Activated B cell treated with CpG ODN at 0.5 μM for 24 hours (primary cell): ENCODE measurements at places on chromosomes 16 and 17. TPM values are rescaled to one million over a fixed set of nuclear protein-coding genes. Genes with fewer than 3 reads are reported as not detected.

DNA sequence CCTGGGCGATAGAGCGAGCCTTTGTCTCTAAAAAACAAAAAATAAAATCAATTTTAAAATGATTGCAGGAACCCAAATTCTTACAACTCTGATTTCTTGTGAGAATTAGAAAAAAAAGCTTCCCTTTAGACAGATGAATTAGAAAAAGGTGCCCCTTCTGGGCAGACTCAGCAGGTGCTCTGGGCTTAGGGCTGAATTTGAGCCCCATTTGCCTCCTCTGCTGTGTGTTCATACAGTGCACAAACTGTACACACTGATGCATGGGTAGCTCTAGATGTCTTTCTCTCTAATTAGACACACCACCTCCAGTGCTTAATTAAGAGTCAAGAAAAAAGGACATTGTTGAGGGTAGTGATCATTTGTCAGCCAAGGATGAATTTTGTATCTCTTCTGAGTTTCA lies 38.5 kb upstream of the NOL11 start:
- H3K4me3 ChIP-seq, result peak overlapping the region; percentile 55
- peaks cover 28% of the 10 kb centered on the region for H3K4me1 ChIP-seq
- peak overlapping the region; percentile 79 for H3K27ac ChIP-seq
- no peaks in the 10 kb centered on the region for H3K27me3 ChIP-seq
- H3K36me3 ChIP-seq, result no peaks in the 10 kb centered on the region

- peaks cover 29% of the 10 kb centered on the region for H3K27me3 ChIP-seq
- no peak overlapping the region for H3K4me3 ChIP-seq
- DNase-seq, result no peak
Measured at GRCh38 chr17:57918017-57918895, 37.0 kb downstream of the CUEDC1 start.

- no peak overlapping the region for H3K4me3 ChIP-seq
- no peaks in the 10 kb centered on the region for H3K27me3 ChIP-seq
- DNase-seq, result no peak
- H3K27ac ChIP-seq, result no peak overlapping the region
Measured at GRCh38 chr17:79003661-79004411, 5.7 kb downstream of the CANT1 start.

- H3K4me1 ChIP-seq, result no peaks in the 10 kb centered on the region
- H3K4me3 ChIP-seq, result no peak overlapping the region
- DNase-seq, result no peak
- H3K27ac ChIP-seq, result no peak overlapping the region
Measured at GRCh38 chr17:9170853-9171252, 149.5 kb downstream of the NTN1 start.

DNA sequence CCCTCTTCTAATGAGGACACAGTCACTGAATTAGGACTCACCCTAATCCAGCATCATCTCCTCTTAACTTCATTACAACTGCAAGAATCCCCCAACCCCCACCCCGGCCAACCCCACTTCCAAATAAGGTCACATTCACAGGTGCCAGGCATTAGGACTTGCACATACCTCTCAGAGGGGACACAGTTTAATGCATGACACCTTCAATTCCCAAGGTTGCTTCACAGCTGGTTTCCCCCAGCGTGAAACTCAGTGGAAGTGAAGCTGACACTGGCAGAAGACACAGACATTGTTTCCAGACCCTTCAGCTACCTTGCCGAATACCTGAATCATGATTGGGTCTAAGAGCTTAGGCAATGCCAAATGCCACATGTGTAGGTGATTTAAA lies 217.0 kb upstream of the DYNLRB2 start:
- no peak overlapping the region for H3K27ac ChIP-seq
- DNase-seq, result no peak
- H3K4me3 ChIP-seq, result no peak overlapping the region
- H3K27me3 ChIP-seq, result peaks cover 13% of the 10 kb centered on the region
- no peaks in the 10 kb centered on the region for H3K36me3 ChIP-seq

DNA sequence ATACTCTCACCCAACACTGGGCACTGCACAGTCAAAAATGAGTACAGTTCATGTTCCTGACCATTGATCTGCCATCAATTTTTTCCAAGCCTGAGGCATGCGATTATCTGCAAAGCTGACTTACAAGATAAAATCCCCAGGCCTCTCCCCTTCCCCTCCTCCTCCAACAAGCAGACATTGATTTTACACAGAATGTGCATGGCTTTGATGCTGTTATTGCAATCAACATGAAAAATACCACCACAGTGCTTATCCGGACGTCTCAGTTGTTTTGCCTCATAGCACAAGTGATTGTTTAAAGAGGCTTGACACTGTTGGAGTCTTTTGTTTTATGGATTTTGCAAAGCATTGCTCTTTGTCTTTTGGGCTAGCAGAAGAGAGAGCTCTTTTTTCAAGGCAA lies 163.8 kb downstream of the TOX3 start:
- H3K27ac ChIP-seq, result no peak overlapping the region
- no peaks in the 10 kb centered on the region for H3K4me1 ChIP-seq
- no peak for DNase-seq
- no peak overlapping the region for H3K4me3 ChIP-seq

GRCh38 chr17:74325743-74326379 lies at the start of gene KIF19:
Gene KIF19, plus strand, starts transcription at chr17:74326226. Its CDS starts 124 bp downstream, at chr17:74326350.
- peaks cover 47% of the 10 kb centered on the region for H3K27me3 ChIP-seq
- no peak within 1 kb of the TSS for H3K4me3 ChIP-seq
- H3K36me3 ChIP-seq, result no peaks in the 10 kb centered on the region
- no peak within 1 kb of the TSS for H3K27ac ChIP-seq
- DNase-seq, result no peak

- H3K27me3 ChIP-seq, result no peaks in the 10 kb centered on the region
- no peak overlapping the region for H3K27ac ChIP-seq
- no peaks in the 10 kb centered on the region for H3K4me1 ChIP-seq
- peaks cover 75% of the 10 kb centered on the region for H3K36me3 ChIP-seq
- DNase-seq, result no peak
Measured at GRCh38 chr17:1005361-1005946, 8.5 kb downstream of the TIMM22 start.

GRCh38 chr17:68801335-68802247 lies 153.6 kb downstream of the ABCA8 start:
- H3K36me3 ChIP-seq, result no peaks in the 10 kb centered on the region
- peaks cover 3% of the 10 kb centered on the region for H3K27me3 ChIP-seq
- DNase-seq, result no peak

DNA sequence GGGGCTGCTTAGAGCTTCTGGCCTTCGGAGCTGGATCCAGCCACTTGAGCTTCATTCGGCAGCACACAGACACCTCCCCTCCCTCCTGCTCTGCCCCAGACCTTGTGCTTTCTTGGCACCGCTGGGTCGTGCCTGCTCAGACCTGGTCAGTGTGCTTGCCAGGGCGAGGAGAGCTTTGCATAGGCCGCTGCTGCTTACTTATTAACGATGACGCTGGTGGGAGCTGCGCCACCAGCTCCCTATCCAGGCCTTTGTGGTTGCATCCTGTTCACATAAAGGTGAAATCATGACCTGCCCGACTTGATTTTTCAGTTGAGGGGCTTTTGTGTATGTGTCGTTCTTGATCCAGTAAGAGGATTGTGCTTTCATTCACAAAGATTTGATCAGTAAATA lies 101.1 kb downstream of the MSI2 start:
- H3K4me3 ChIP-seq, result peak overlapping the region; percentile 74
- peaks cover 7% of the 10 kb centered on the region for H3K36me3 ChIP-seq
- no peak for DNase-seq

GRCh38 chr16:88686062-88686438 lies 257 bp downstream of the SNAI3 start:
- H3K36me3 ChIP-seq, result no peaks in the 10 kb centered on the region
- no peaks in the 10 kb centered on the region for H3K27me3 ChIP-seq
- peaks cover 48% of the 10 kb centered on the region for H3K4me1 ChIP-seq
- no peak for DNase-seq
- H3K27ac ChIP-seq, result no peak overlapping the region
- H3K4me3 ChIP-seq, result peak overlapping the region; percentile 83

DNA sequence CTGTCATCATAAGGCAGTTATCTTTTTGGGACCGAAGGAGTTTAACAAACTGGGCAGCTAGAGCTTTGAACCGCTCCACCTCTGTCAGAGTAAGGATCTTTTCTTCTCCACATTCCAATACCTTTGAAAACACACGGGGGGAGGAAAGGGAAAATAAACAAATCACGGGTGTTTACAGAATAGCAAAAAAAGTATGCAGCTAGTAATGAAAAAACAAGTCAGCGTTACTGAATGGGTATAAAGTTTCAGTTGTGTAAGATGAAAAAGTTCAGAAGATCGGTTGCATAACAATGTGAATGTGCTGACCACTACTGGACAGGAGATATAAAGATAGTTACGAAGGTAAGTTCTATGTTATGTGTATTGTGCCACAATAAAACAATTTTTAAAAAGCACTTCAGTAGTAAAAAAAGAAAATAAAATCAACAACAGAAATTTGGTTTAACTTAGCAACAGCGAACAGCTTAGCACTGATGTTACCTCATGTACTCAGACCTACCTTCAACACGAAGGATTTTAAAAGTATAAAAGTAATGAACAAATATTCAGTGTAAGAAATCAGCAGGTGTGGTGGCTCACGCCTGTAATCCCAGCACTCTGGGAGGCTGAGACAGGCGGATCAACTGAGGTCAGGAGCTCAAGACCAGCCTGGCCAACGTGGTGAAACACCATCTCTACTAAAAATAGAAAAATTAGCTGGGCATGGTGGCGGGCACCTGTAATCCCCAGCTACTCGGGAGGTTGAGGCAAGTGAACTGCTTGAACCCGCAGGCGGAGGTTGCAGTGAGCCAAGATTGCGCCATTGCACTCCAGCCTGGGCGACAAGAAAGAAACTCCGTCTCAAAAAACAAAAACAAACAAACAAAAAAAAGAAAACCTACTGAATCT lies 34.3 kb downstream of the MARF1 start:
- H3K27me3 ChIP-seq, result no peaks in the 10 kb centered on the region
- H3K36me3 ChIP-seq, result peaks cover 94% of the 10 kb centered on the region
- peak overlapping the region; percentile 41 for H3K27ac ChIP-seq

DNA sequence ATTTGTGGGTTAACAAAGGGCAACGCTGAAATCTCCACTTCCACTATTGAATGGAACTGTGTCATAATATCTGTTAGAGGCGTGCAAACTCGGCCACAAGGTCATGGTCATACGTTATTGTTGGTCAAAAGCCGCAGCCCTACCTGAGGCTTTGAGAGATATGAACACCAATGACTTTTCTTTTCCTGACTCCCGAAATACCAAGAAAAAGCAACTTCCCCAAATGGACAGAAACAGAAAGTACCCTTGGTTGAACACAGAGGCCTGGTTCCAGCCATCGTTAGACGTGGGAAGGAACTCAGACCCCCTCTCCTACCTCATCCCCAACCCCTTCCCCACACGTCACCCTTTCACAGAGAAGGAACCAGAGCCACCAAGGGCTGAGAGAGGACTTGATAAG lies 1.4 kb upstream of the PIK3R5 start:
- H3K36me3 ChIP-seq, result peaks cover 13% of the 10 kb centered on the region
- DNase-seq, result no peak
- peaks cover 48% of the 10 kb centered on the region for H3K4me1 ChIP-seq
- H3K4me3 ChIP-seq, result peak overlapping the region; percentile 88
- H3K27ac ChIP-seq, result peak overlapping the region; percentile 83

- DNase-seq, result no peak
- H3K27me3 ChIP-seq, result no peaks in the 10 kb centered on the region
- no peak overlapping the region for H3K4me3 ChIP-seq
- H3K4me1 ChIP-seq, result peaks cover 3% of the 10 kb centered on the region
Measured at GRCh38 chr17:66449418-66449977, 147.1 kb downstream of the PRKCA start.

GRCh38 chr16:68417711-68418301 lies 30.5 kb downstream of the SMPD3 start:
- peaks cover 30% of the 10 kb centered on the region for H3K4me1 ChIP-seq
- peak; percentile 29 for DNase-seq
- H3K4me3 ChIP-seq, result peak overlapping the region; percentile 76
- no peaks in the 10 kb centered on the region for H3K36me3 ChIP-seq

GRCh38 chr16:19883296-19883965 lies 1.2 kb downstream of the GPRC5B start:
- H3K36me3 ChIP-seq, result no peaks in the 10 kb centered on the region
- H3K4me3 ChIP-seq, result no peak overlapping the region
- peaks cover 27% of the 10 kb centered on the region for H3K4me1 ChIP-seq

GRCh38 chr16:29687755-29688154 lies 8.8 kb downstream of the QPRT start:
- no peak for DNase-seq
- H3K27me3 ChIP-seq, result no peaks in the 10 kb centered on the region
- peaks cover 17% of the 10 kb centered on the region for H3K4me1 ChIP-seq
- H3K36me3 ChIP-seq, result no peaks in the 10 kb centered on the region

GRCh38 chr16:21224800-21225199 lies 8.7 kb upstream of the ANKS4B start:
- DNase-seq, result no peak
- H3K4me1 ChIP-seq, result peaks cover 3% of the 10 kb centered on the region

- DNase-seq, result no peak
- no peak overlapping the region for H3K4me3 ChIP-seq
- no peak overlapping the region for H3K27ac ChIP-seq
- no peaks in the 10 kb centered on the region for H3K27me3 ChIP-seq
- peaks cover 63% of the 10 kb centered on the region for H3K36me3 ChIP-seq
Measured at GRCh38 chr16:2596747-2597559, 59.1 kb downstream of the PDPK1 start.

- H3K27ac ChIP-seq, result no peak overlapping the region
- H3K27me3 ChIP-seq, result peaks cover 21% of the 10 kb centered on the region
- H3K36me3 ChIP-seq, result no peaks in the 10 kb centered on the region
- H3K4me3 ChIP-seq, result no peak overlapping the region
- H3K4me1 ChIP-seq, result no peaks in the 10 kb centered on the region
Measured at GRCh38 chr16:56269281-56269680, 78.0 kb downstream of the GNAO1 start.

DNA sequence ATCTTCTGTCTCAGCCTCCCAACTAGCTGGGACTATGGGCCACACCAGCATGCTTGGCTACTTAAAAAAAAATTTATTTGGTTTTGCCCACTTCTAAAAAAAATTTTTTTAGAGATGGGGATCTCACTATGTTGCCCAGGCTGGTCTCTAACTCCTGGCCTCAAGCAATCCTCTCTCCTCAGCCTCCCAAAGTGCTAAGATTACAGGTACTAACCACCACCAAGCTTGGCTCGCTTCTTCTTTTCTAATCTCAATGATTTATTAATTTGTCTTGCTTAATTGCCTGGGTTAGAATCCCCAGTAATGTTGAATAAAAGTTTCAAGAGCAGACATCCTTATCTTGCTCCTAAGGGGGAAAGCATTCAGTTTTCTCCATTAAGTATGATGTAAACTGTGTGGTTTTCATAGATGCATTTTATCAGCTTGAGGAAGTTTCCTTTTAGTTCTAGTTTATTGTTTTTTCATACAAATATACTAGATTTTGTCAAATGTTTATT lies 65.8 kb upstream of the NACA2 start:
- H3K27ac ChIP-seq, result no peak overlapping the region
- H3K4me3 ChIP-seq, result no peak overlapping the region
- no peaks in the 10 kb centered on the region for H3K27me3 ChIP-seq
- no peaks in the 10 kb centered on the region for H3K4me1 ChIP-seq
- no peaks in the 10 kb centered on the region for H3K36me3 ChIP-seq

- no peaks in the 10 kb centered on the region for H3K27me3 ChIP-seq
- H3K4me3 ChIP-seq, result no peak overlapping the region
Measured at GRCh38 chr16:59305850-59306249, 571.7 kb upstream of the GOT2 start.

KRT27 gene
- not detected in 2 replicates for total RNA-seq

CDH3 gene
- not detected in 2 replicates for total RNA-seq

TSEN54 gene
- 21.0 and 24.9 TPM in 2 replicates for total RNA-seq

KCNH6 gene
- total RNA-seq, result not detected in 2 replicates

VMO1 gene
- total RNA-seq, result not detected in 2 replicates

TBX2 gene
- not detected in 2 replicates for total RNA-seq

CDC42EP4 gene
- total RNA-seq, result 0.61 and 0.95 TPM in 2 replicates

MMP2 gene
- total RNA-seq, result not detected in 2 replicates

TMC5 gene
- 0.07 TPM in 1 of 2 replicates, not detected in the other for total RNA-seq
